ENCODE measurements at places on chromosomes 4 and X. TPM values are rescaled to one million over a fixed set of nuclear protein-coding genes. Genes with fewer than 3 reads are reported as not detected.

Gene CSAG2
- total RNA-seq, result not detected

Gene FAM47E
- 1.3 TPM for total RNA-seq

Gene LRRC66
- total RNA-seq, result 0.11 TPM

Gene SYTL5
- total RNA-seq, result 0.38 TPM

Data from H1 (cell line).